Putamen (tissue), 1 donor: ENCODE measurements at places on chromosomes 6 and 20.

GRCh38 chr20:1827974-1828785 is 67.0 kb upstream of the SIRPA start:
- DNase-seq, result peak; percentile 97

GRCh38 chr20:17674722-17675518 is 7.1 kb downstream of the RRBP1 start:
- DNase-seq, result no peak

DNA sequence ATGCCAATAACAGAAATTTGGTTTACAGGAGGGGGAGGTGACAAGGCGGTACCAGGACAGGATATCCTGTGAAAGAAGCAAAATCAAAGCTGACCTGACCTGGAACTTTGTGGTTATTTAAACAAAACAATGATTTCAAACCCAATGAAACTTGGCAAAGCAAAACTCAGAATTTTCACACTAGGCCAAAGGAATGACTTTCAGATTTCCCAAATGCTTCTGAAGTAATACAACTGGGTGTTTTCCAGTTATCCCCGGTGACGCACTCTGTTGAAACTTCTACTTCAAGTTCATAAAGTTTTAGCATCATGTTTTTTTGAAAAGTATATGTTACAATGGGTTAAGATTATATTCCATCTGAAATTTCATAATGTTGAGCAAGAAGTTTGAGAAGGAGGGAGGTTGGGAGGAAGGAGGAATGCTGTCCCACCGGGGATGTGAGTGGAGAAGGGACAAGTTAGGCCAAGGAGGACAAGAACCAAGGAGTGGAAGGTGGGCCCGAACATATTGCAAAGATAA is 78.1 kb upstream of the TRAF3IP2 start:
- DNase-seq, result no peak

- DNase-seq, result no peak
Observed at GRCh38 chr6:139109558-139109957, 25.3 kb upstream of the HECA start.

DNA sequence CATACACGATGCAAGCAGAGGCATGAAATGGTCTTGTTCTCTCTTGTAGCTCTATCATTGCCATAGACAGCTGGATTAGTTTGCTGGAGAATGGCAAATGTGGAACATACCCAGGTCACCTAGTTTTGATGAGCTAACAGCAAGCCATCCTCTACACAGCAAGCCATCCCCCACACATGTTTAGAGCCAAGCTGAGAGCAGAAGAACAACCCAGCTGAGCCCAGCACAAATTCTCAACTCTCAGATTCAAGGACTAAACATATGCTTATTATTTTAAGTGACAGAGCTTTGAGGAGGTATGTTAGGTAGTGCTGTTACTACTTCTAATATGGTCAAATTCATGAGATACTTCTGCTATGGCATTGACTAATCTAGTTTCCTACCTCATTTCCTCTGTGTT is 230.3 kb downstream of the OTOR start:
- no peak for DNase-seq
